Suppressor macrophage treated with lipopolysaccharide for 4 hours (primary cell): ENCODE measurements at places on chromosomes 16 and 17.

DNA sequence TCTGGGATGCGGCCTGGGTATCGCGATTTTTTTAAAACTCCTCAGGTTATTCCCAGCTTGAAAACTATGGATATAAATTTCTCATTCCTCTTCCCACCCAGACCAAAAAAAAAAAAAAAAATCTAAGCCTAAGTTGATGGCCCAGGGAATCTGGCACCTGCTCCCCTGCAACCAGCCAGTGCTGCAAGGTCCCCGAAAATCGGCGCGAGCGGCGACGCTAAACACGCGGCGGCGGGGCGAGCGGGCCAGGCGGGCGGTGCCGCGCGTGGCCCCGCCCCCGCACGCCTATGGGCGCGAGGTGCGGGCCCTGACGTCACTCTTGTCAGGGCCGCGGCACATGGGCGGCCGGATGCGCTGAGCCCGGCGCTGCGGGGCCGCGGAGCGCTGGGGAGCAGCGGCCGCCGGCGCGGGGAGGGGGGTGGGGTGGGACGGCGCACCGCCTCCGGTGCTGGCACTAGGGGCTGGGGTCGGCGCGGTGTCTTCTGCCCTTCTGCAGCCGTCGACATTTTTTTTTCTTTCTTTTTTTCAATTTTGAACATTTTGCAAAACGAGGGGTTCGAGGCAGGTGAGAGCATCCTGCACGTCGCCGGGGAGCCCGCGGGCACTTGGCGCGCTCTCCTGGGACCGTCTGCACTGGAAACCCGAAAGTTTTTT lies at the start of gene HLF:
HLF (plus strand) TSS at position 316 of the 654 bp plus-strand sequence. CDS start 525 bp downstream, outside the sequence.
- peak; percentile 61 for DNase-seq

DNA sequence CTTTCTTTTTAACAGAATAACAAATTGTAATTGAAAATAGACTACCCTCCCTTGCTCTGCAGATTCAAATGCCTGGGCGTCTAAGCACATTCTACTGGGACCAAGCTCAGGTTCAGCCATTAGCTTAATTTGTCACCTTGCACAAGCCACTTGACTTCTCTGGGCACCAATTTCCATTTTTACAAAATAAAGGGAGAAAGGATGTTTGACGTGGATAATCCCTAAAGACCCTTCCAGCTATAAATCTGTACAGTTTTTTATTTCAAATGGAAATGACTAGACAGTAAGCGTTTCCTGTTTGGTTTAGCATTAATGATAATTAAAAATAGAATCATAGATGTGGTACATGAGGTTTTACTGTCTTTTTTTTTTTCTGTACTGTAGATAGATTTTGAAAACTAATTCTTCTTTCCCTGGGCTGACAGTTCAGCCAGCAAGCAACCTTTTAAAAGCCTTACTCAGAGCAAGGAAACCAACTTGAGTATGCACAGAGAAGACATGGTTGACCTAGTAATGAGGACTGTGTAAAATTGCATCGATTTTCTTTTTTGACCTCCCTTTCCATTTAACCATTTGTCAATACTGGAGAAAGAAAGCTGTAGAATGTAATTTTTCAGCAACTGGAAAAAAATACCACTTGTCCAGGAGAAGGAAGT lies 1329.5 kb upstream of the CDH8 start:
- no peak for DNase-seq

GRCh38 chr16:51569203-51569931 lies 418.3 kb upstream of the SALL1 start:
- peak; percentile 59 for DNase-seq

GRCh38 chr17:18040261-18040858 lies 1.2 kb downstream of the GID4 start:
- DNase-seq, result no peak

- DNase-seq, result no peak
Observed at GRCh38 chr16:78972986-78973385, 627.6 kb downstream of the MAF start.

GRCh38 chr17:75194879-75195278 lies 10.6 kb upstream of the NUP85 start:
- no peak for DNase-seq

GRCh38 chr17:41480581-41480980 lies 370 bp downstream of the KRT35 start:
- DNase-seq, result no peak

- DNase-seq, result no peak
Observed at GRCh38 chr16:56279132-56279531, 87.8 kb downstream of the GNAO1 start.

GRCh38 chr17:80586846-80587228 lies 42.2 kb downstream of the RPTOR start:
- DNase-seq, result no peak

- DNase-seq, result no peak
Observed at GRCh38 chr16:51243936-51244436, 92.9 kb upstream of the SALL1 start.

- DNase-seq, result no peak
Observed at GRCh38 chr17:49798738-49799137, 10.3 kb downstream of the KAT7 start.

DNA sequence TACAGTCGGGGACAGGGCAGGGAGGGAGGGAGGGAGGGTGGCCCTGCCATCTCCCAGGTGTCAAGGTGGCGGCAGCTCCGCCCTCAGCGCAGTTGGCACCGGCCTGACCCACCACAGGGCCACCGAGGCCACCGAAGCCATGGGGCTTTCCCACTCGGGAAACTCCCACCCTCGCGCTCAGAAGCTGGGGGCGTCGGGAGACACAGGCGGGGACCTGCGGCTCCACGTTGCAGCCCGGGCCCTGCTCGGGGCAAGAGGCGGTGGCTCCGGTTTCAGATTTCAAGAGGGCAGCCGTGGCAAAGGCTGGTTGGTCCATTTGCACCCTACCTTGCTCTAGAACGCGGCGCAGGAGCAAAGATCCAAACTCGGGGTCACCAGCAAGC lies 544 bp downstream of the CYB561 start:
- DNase-seq, result peak; percentile 58

- no peak for DNase-seq
Observed at GRCh38 chr16:23994615-23995014, 158.8 kb downstream of the PRKCB start.

DNA sequence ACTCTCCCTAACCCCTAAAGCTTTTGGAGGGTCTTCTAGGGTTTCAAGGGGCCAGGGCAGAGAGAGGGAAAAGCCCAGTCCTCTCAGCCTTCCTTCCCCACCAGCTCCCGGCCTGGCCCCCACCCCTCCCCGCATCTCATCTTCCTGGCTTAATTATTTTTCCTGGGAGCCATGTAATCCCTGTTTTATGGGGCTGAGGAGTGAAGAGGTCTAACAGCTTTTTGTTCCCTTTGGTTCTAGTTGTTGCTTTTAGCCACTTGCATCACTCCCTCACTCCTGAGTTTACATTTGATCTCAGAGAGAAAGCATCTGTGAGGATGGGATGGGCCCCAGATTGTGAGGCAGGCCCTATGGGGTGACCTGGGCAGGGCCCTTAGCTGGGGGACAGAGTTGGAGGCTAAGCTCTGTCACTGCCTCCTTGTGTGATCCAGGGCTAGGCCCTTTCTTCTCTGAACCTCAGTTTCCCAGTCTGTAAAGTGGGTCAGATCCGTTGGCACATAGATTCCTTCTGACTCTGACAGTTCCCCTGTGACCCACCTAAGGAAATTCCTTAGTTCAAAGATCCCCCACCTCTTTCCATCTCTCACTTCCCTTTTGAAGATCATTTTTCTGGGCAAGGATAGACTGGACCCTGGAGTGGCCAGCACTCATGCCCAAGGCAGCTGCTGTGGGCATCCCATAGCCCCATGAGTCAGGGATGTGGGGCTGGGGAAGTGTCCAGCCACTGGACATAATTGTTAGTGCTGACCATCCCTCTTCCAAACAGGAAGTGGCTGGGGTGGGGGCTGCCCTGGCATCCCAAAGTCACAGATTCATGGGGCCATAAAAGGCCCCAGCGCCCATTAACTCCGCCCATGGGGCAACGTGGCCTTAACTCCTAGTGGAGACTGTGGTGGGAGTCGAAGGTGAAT lies 20.1 kb downstream of the UNC119 start:
- no peak for DNase-seq

GRCh38 chr16:16001596-16002255 lies 52.3 kb downstream of the ABCC1 start:
- DNase-seq, result no peak

DNA sequence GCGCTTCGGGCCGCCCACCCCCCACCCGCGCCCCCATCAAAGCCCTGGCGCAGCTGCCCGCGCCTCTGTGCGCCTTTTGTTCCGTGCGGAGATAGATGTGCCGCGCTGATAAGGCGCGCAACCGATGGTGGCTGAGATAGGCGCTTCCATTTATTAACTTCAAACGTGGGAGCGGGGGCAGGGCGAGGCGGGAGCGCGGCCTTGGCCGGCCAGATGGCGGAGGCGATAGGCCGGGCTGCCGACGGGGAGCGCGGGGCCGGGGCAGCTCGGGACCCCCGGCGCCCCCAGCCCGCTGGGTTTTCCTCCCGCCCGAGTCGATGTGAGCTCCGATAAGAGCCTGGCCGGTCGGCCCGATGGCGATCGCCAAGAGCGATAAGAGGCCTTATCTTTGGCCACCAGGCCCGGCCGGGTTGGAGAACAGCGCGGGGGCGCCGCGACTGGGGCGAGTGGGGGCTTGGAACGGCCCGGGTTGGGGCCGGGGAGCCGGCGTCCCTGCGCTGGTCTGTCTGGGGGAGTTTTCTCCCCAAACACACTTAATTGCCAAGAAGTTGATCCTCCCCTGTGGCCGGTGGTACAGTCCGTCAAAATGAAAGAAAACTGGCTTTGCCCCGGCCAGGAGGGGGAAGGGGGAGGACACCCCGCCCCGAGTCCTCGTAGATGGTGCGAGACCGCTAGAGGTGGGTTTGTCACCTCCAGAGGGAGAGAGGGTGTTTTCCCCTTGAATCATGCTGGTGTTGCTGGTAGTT lies 2.7 kb downstream of the ZFPM1 start:
- peak; percentile 28 for DNase-seq

DNA sequence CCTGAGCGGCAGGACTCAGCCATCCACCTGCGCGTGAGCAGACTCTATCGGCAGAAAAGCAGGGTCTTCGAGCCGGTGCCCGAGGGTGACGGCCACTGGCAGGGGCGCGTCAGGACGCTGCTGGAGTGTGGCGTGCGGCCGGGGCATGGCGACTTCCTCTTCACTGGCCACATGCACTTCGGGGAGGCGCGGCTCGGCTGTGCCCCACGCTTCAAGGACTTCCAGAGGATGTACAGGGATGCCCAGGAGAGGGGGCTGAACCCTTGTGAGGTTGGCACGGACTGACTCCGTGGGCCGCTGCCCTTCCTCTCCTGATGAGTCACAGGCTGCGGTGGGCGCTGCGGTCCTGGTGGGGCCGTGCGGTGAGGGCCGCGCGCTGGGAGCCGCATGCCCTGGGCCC lies 14.9 kb downstream of the METRNL start:
- DNase-seq, result no peak

DNA sequence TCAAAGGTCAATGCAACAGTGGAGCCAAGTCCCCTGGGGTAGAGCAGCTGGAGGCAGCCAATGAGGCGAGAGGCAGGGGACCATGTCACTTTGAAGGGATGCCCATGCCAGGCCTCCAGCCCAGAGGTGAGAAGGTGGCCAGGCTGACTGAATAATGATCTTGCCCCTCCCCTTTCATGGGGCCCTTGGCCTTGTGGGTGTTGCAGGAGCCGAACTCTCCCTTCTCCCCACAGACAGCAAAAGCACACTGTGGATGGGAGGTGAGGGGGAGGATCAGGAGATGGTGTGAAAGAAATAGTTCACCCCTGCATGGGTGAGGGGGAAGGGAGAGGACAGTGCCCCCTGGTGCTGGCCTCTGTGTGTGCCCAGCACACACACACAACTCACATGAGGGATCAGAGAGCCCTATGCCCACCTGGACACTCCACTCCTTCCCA lies 15.8 kb upstream of the TBX21 start:
- DNase-seq, result peak; percentile 24

DNA sequence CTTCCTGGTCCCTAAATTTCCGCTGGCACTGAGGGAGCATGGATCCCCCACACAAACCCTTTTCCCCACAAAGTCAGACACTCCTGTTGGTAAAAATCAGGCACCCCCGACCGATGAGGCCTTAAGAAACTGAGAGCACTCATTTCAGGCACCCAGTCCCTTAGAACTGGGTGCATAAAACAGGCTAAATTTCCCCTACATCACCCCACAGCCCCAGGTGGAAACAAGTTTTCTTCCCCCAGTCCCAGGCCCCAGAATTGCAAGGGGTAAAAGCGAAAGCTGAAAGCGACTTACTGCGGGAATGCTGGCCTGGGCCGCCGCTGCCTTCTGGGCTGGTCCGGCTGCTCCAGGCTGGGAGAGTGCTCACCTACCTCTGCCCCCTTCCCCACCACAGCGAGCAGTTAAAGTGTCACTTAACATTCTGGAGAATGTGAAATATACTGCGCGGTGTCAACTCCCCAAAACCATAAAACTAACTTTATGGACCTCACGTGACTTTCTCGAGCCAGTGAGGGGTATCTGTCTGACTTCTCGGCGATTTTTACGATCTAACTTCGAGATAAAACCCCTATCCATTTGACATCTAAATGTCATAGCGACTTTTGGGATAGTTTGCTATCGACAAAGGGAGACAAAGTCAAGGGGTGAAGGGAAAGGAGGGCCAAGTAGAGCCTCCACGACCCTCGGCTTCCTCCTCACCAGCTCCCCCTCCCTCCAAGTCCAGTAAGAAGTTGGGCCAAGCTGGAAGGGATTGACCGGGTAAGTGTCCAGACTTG lies at the start of gene HOXB3:
HOXB3 (minus strand) TSS at position 411 of the 776 bp plus-strand sequence. CDS start 37,767 bp downstream, outside the sequence.
- no peak for DNase-seq

GRCh38 chr17:75191584-75191983 lies 8.8 kb upstream of the SUMO2 start:
- peak; percentile 62 for DNase-seq

DNA sequence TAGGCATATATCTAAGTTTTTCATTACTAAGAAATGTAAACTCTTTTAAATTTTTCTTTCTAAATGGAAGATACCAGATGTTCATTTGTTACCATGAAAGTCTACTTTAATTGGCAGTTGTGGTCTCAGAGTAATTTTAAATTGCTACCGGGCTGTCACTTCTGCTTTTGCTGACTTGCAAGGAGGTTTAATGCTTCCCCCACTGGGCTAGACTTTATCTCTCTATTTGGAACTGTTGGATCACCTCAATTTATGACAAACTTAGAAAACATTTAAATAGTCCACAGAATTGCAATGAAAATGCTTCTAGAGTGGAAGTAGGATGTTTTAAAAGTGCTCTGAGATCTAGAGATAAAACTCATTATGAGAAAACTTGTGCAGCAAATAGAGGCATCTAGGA lies 479.8 kb upstream of the GOT2 start:
- no peak for DNase-seq

GRCh38 chr16:24188751-24189318 lies 67.3 kb upstream of the CACNG3 start:
- DNase-seq, result no peak

- peak; percentile 61 for DNase-seq
Observed at GRCh38 chr16:48608871-48609651, 919 bp downstream of the N4BP1 start.

GRCh38 chr17:10797476-10798328 lies 6.2 kb downstream of the TMEM238L start:
- DNase-seq, result no peak

- peak; percentile 62 for DNase-seq
Observed at GRCh38 chr16:54957403-54958166, 26.9 kb downstream of the IRX5 start.

- DNase-seq, result peak; percentile 92
Observed at GRCh38 chr17:42337442-42337841, 49.1 kb downstream of the STAT5A start.
